ENCODE measurements at places on chromosomes 2 and 18. TPM values are rescaled to one million over a fixed set of nuclear protein-coding genes. Genes with fewer than 3 reads are reported as not detected.
A peak's percentile ranks its signal among the peaks of the same experiment; 100 is the strongest.

GRCh38 chr2:178397002-178397605 is 53.9 kb downstream of the PRKRA start:
- peak; percentile 51 for DNase-seq

- DNase-seq: no peak
Measured at GRCh38 chr2:77937366-77937765, 415.2 kb upstream of the LRRTM4 start.

Gene KLHL29
- total RNA-seq: 1.7 TPM

Gene IMP4
- 99.6 TPM for total RNA-seq

DNA sequence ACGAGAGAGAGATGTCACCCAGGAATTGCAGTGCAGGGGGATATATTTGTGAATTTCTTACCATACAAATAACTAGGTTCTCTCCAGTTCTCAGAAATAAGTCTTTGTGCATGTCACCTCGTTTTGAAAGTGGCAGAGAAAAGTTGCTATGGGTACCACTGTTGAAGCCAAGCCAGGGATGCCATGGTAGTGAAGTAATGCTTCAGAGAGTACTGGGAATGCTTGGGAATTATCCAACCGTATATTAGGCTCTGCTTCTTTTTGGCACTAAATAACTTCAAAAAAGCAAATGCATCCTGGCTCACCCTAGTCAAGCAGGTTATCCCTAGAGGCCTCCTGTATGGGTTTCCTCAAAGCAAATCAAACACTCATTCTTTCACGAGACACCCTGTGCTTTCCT is 50.7 kb upstream of the DDX18 start:
- no peak for DNase-seq

GRCh38 chr2:223837287-223838061 is at the start of gene AP1S3:
Gene AP1S3, minus strand, starts transcription at chr2:223837582. Its CDS starts 132 bp downstream, at chr2:223837450.
- peak; percentile 66 for DNase-seq

Gene SERPINB2
- 1.5 TPM for total RNA-seq

GRCh38 chr2:37274359-37274965 is 43.0 kb downstream of the NDUFAF7 start:
- no peak for DNase-seq

DNA sequence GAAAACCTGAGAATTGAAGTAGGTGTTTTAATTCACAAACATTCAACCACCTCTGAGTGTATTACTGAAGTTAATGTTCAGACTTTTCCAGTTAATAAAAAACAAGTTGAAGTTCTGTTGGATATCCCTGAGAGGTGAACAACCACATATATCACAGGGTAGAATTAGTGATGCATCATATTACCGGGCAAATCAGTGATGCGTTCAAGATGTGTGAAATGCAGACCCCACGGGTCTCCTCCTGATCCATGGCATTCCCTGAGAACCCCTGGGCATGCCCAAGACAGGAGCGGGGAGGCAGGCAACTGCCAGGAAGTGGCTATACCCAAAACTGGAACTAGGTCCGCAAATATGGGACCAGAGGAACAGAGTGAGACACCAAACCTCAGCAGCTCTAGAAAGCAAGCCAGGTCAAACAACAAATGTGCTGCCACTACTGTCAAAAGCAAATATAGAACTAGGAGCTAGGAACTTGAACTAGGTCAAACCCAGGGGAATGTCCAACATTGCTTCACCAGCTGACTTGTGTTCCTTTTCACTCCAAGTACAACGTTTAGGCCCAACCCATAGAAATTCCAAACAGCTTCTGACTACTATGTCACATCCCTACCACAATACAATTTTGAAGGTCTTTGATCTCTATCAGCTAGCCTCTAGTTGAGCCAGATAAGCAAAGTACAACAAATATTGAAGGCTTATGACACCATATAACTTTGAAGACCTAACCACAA is 20.2 kb downstream of the PSTPIP2 start:
- DNase-seq: no peak

DNA sequence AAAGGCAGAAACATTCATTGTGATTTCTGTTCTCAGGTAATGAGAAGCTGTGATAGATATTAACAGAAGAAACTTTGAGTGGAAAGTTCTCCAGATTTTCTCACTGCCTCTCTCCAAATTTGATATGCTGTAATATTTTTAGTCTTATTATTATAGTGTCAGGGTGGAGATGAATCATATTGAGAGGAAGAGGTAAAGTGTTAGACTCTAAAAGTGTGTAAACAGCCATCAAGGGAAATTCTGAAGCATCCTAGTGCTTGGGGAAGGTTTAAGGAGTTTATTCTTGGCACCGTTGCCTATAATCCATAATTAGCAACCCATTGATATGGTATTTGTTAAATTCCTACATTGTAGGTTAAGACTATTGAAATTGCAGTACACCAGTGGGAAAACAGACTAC is 104.7 kb upstream of the NABP1 start:
- DNase-seq: no peak

Gene E2F6
- total RNA-seq: 14.3 TPM

Gene GPR55
- 8.9 TPM for total RNA-seq

Gene EGR4
- not detected for total RNA-seq

GRCh38 chr2:195257979-195258378 is 399.0 kb upstream of the SLC39A10 start:
- DNase-seq: no peak

Gene MC2R
- total RNA-seq: not detected

Gene L3MBTL4
- total RNA-seq: 0.85 TPM

Gene FZD7
- total RNA-seq: 0.94 TPM

GRCh38 chr2:4914551-4914950 is 777.6 kb upstream of the SOX11 start:
- DNase-seq: no peak

Gene HEATR5B
- 36.6 TPM for total RNA-seq

- DNase-seq: peak; percentile 67
Measured at GRCh38 chr2:96923810-96924774, 54.2 kb upstream of the SEMA4C start.

Measured in naive thymus-derived CD8-positive, alpha-beta T cell (primary cell).